PC-3 (cell line): ENCODE measurements at places on chromosomes 6 and 20.

DNA sequence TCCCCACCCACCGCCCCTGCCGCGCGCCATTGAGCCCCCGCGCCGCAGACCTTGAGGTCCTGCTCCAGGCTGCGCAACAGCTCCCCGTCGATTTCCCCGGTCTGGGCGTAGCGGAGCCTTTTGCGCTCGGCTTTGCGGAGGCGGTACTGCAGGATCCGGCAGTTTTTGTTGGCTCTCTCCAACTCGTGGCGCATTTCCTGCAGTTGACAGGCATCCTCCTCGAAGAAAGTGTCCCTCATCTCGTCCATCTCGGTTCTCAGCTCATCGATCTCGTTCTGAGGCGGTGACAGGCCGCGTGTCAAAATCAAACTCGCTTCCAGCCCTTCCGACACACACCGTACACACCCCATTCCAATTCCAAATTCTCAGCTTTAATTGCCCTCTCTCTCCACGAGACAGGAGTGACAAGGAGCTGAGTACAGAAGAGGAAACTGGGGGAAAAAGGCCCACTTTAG, 4.3 kb downstream of the MTCL3 start:
- no peak overlapping the region for H3K4me3 ChIP-seq
- no peaks in the 10 kb centered on the region; the same call in 1 of the 2 replicates for H3K27me3 ChIP-seq
- peaks cover 2% of the 10 kb centered on the region; the same call in 1 of the 2 replicates for H3K36me3 ChIP-seq
- no peak for DNase-seq
- H3K4me1 ChIP-seq, result no peaks in the 10 kb centered on the region

DNA sequence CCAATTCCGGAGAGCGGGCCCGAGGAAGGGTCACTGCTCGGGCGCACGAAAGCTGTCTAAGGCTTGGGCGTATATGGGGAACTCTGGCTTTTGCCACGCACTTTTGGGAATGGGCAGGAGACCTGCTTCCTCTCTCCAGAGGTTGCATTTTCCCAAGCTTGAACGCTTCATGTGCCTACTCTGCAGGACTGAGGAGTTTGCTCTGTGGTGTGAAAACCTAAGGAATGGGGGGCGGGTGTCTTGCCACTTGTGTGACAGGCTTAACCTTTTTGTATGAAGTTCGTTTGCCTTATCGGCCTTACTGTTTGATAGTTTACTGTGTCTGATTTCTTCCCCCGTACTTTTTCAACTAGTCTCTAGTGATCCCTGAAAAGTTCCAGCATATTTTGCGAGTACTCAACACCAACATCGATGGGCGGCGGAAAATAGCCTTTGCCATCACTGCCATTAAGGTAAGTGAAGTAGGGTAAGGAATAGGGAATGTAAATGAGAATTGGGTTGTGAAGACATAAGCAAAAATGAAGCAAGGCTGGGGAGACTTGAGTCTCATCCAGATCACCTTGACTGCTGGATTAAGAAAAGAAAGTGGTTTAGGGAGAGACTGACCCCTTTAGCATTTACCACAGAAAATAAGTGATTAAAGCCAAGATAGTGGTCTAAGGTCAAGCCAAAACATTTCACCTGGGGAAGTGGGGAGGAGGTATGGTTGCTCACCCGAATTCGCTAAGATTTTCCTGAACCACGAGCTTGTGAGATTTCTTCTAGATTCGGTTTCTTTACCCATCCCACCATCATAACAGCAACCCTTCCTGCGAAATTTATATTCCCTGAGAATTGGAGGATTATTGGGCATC, 627 bp downstream of the RPS18 start:
- H3K4me1 ChIP-seq, result peaks cover 45% of the 10 kb centered on the region
- no peak for DNase-seq
- peak overlapping the region; percentile 59 for H3K27ac ChIP-seq

- no peak overlapping the region for H3K27ac ChIP-seq
- no peak overlapping the region for H3K4me3 ChIP-seq
Observed at GRCh38 chr6:106244931-106245330, 80.6 kb downstream of the ATG5 start.

DNA sequence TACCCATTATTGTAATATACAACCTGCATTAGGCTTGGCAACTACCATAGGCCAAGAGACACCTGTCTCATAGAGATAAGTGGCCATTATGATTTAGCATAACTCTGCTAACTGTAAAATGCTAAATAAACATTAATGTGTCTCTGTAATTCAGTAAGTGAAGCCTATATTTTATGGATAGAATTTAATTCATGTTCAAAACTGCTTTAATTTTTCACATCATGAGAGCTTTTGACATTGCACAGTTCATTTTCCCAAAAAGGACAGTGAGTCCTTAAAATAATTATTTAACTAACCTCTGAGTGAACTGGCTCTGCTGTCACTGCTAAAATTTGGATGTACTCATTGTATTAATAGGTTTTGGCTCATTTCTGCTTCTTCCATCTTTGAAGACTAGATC, 41.4 kb upstream of the TMX4 start:
- no peak for DNase-seq
- no peak overlapping the region for H3K4me3 ChIP-seq
- no peaks in the 10 kb centered on the region for H3K4me1 ChIP-seq
- H3K27me3 ChIP-seq, result peaks cover 39% of the 10 kb centered on the region

DNA sequence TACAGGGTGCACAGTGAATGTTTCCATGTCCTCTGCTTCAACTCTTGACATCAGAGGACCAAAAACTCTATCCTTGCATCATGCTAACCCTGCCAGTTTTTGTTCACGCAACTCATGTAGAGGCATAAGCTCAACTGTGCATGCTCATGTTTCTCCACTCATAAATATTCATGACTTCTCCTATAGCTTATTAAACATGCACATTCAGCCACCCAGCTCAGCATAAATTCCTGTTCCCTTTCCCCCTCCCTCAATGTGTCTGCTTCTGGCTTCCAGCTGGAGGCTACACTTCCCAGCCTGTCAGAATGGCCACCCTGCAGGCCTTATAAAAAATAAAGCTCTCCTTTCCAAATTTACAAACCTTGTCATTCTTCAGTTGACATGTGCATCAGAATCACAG, 154.6 kb downstream of the KIF16B start:
- H3K36me3 ChIP-seq, result peaks cover 13% of the 10 kb centered on the region; the same call in 1 of the 2 replicates
- no peak for DNase-seq
- H3K27ac ChIP-seq, result no peak overlapping the region
- no peaks in the 10 kb centered on the region for H3K27me3 ChIP-seq
- peaks cover 32% of the 10 kb centered on the region for H3K4me1 ChIP-seq

DNA sequence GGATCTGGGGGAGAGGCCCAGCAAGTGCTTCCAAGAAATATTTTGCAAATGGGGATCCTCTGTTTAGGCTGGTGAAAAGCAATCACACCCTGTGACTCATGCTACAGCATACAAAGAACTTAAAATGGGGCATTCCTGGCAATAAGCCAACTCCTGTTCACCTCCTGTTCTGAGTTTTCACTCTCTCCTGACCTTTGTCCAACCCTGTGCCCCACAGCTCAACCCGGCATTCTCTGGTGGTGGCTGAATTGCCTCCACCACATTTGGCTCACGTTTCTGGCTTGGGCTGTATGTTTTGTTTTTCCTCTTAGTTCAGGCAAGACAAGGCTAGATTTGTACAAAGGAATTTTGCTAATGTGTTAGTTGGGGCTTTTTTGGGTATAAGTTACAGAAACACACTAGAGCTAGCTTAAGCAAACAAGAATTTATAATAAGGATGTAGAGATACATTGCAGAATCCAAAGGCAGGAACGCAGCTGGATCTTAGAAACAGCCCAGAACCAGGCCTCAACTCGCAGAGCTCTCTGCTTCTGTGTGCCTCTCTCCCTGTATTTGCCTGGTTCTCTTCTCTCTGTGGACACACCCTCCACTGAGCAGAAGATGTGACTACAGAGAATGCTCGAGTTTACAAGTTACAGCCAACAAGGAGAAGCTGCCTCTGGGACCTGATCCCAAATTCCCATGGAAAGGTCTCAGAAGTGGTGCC, 9.4 kb downstream of the ABCC10 start:
- no peak overlapping the region for H3K4me3 ChIP-seq
- H3K36me3 ChIP-seq, result peaks cover 10% of the 10 kb centered on the region; the same call in 1 of the 2 replicates
- DNase-seq, result peak; percentile 77
- peaks cover 19% of the 10 kb centered on the region for H3K4me1 ChIP-seq

- no peaks in the 10 kb centered on the region for H3K27me3 ChIP-seq
- no peak overlapping the region for H3K27ac ChIP-seq
- H3K4me3 ChIP-seq, result no peak overlapping the region
- H3K4me1 ChIP-seq, result no peaks in the 10 kb centered on the region
- peaks cover 54% of the 10 kb centered on the region for H3K36me3 ChIP-seq
Observed at GRCh38 chr20:6074145-6074561, 20.3 kb upstream of the LRRN4 start.

GRCh38 chr20:21510414-21511384, 3.2 kb downstream of the NKX2-2 start:
- no peak overlapping the region for H3K27ac ChIP-seq
- H3K4me1 ChIP-seq, result peaks cover 12% of the 10 kb centered on the region
- no peaks in the 10 kb centered on the region for H3K36me3 ChIP-seq

DNA sequence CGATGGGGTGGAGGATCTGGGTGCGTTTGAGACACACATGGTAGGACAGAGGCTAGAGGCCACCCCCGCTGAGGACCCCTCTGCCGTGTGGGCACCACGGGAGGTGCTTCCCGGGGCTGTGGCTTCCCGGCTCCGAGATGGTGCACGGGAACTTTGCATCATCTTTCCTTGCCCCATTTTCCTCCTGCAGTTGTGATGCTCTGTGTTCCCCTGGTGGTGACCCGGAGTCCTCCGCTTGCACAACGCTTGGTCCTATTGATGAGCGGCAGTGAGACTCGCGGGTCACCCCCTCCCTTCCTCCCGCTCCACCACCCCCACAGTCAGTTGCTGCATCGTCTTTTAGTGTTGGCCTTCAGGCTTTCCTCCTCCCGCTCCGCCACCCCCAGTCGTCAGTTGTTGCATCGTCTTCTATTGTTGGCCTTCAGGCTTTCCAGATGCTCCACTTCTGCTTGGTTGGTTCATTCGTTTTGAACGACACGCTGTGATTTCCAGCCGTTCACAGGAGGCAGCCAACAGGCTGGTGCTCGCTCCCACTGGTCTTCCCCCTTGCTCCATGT, 37.3 kb downstream of the PYGB start:
- peaks cover 84% of the 10 kb centered on the region for H3K36me3 ChIP-seq
- DNase-seq, result no peak
- H3K4me1 ChIP-seq, result no peaks in the 10 kb centered on the region
- no peak overlapping the region for H3K27ac ChIP-seq
- no peaks in the 10 kb centered on the region for H3K27me3 ChIP-seq

GRCh38 chr6:134684423-134684795, 265.5 kb downstream of the ALDH8A1 start:
- H3K4me3 ChIP-seq, result no peak overlapping the region
- no peak overlapping the region for H3K27ac ChIP-seq
- H3K27me3 ChIP-seq, result no peaks in the 10 kb centered on the region
- no peaks in the 10 kb centered on the region; the same call in 1 of the 2 replicates for H3K4me1 ChIP-seq
- no peaks in the 10 kb centered on the region for H3K36me3 ChIP-seq

- H3K27me3 ChIP-seq, result no peaks in the 10 kb centered on the region
Observed at GRCh38 chr6:158837684-158838625, 18.8 kb upstream of the EZR start.

DNA sequence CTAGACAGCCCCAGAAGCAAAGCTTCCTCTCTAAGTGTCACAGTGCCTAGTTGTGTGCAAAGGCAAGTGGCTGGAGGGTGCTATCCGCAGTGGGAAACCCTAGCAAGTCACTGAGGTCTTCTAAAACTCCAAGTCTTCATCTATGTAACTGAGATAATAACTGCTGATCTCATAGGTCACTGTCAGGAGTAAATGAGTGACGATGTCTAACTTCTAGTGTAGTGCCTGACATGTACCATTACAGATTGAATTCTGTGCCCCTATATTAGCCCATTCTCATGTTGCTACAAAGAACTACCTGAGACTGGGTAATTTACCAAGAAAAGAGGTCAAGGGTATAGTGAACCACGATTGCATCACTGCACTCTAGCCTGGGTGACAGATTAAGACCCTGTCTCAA, 253.5 kb upstream of the JARID2 start:
- no peak overlapping the region for H3K4me3 ChIP-seq
- H3K27ac ChIP-seq, result no peak overlapping the region
- DNase-seq, result no peak
- H3K36me3 ChIP-seq, result no peaks in the 10 kb centered on the region

GRCh38 chr6:97427648-97428047, 144.6 kb upstream of the MMS22L start:
- H3K36me3 ChIP-seq, result no peaks in the 10 kb centered on the region
- H3K4me1 ChIP-seq, result no peaks in the 10 kb centered on the region
- H3K27ac ChIP-seq, result no peak overlapping the region
- H3K4me3 ChIP-seq, result no peak overlapping the region

GRCh38 chr6:35142588-35143569, 1.7 kb upstream of the TCP11 start:
- no peaks in the 10 kb centered on the region for H3K27me3 ChIP-seq
- H3K36me3 ChIP-seq, result no peaks in the 10 kb centered on the region
- no peak overlapping the region for H3K4me3 ChIP-seq
- H3K27ac ChIP-seq, result no peak overlapping the region
- peak; percentile 69 for DNase-seq

GRCh38 chr6:7976485-7977056, 66.0 kb upstream of the TXNDC5 start:
- peaks cover 34% of the 10 kb centered on the region for H3K4me1 ChIP-seq
- H3K4me3 ChIP-seq, result no peak overlapping the region
- H3K36me3 ChIP-seq, result no peaks in the 10 kb centered on the region
- no peak overlapping the region for H3K27ac ChIP-seq
- no peak for DNase-seq

DNA sequence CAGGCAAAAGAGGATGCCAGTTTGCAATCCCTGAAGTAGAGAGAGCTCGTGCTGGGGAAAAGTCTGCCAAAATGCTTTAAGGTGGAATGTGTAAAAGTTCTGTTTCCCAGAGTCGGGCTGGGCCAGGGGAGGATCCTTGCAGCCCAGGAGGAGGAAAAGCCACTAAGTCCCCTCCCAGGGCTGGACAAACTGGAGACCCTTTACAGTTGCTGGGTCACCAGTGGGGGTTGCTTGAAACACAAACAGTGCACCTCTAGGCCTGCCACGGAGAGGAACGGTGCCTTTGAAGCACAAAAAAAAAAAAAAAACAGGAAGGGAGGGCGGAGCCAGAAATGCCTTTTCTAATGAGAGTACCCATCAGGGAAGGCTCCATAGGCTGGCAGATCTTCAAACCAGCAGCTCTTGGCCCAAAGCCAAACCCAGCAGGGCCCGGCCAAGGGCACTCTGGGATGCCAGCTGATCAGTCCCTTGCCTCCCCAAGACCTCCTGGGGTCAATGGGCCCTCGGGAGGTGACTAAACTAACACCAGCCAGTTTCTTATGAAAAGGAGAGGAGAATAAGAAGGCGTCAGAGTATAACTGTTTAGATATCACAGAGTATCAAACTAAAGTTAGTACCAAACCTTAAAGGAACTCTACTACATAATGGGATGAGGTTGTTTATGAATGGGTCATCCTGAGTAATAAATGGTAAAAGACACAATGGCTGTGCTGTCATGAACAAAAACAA, 23.7 kb downstream of the HLA-A start:
- no peaks in the 10 kb centered on the region for H3K36me3 ChIP-seq
- peaks cover 45% of the 10 kb centered on the region for H3K4me1 ChIP-seq
- DNase-seq, result peak; percentile 78
- no peaks in the 10 kb centered on the region for H3K27me3 ChIP-seq
